ENCODE measurements at places on chromosomes 13 and 19.

DNA sequence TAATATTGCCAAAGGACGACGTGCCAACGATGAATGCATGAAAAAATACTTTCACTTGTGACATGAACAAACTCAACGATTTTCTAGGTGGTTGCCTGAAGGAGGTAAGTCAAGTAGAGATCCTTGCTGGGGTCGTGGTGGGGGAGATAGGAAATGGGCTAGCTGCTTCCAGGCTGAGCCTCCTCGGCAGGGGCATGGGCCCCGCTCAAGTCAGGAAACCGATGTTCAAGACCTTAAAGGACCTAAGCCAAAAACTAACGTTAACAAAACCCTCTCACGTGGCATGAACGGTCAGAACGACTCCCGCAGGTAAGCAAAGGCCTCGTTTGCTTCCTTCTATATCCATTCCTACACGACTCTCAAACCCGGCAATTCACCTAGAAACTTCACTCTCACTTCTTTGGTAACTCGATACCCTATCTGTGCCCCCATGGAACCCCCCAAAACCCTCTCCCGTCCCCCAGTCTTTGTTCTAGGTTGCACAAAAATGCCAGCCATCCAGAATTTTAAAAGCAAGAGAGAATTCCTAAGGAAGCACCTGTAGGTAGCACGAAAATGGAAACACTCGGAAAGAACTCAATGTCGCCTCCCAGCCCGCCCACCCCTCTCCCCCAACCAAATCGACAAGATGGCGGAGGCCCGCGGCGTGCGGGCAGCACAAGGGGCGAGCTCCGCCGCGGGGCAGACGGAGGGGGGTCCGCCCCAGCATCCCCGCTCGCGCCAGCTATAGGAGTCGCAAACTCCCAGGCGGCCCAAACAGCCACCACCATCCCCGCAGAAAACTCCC, 13.6 kb downstream of the ACP4 start:
- peak; percentile 32 for DNase-seq

DNA sequence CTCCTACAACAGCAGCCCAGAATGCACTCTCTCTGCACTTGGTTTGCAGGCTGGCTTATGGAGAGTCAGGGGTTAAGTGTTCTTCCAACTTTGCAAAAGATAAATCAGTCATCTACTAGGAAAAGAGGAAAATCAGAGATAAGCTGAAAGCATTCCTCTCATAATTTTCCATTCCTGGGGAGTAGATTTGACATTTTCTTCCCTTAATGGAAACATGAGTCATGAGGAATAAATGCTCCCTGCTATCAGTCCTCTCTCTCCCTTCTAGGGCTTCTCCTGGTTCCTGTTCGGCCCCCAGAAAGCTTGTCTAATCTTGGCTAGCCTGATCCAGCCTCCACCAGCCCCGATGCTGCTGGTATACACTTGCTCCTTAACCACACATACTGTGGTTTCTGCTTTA, 28.4 kb upstream of the ENOX1 start:
- no peak for DNase-seq

DNA sequence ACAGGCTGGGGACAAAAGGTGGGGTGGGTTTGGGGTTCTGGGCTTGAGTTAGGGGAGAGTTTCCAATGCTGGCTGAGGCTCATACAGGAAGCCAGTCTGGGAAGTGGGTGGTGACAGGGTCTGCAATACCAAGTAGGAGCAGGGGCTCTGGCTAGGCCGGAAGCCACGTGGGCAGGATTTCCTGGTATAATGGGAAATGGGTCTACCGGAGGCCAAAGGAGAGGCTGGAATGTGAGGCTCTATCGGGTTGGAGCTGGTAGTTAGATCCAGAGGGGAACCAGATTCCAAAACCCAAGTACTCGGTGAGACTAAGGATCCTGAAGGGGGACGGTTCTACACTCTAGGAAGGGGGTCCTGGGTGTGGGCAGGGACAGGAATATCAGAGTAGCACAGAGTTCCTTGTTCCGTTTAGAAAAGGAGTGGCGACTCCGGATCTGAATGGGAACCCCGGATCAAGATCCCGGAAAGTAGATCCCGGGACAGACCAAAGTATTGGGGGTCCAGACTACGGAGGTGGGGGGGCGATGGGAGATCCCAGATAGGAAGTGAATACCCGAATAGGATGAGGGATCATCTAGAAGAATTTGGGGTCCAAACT, 802 bp downstream of the CDC37 start:
- no peak for DNase-seq

DNA sequence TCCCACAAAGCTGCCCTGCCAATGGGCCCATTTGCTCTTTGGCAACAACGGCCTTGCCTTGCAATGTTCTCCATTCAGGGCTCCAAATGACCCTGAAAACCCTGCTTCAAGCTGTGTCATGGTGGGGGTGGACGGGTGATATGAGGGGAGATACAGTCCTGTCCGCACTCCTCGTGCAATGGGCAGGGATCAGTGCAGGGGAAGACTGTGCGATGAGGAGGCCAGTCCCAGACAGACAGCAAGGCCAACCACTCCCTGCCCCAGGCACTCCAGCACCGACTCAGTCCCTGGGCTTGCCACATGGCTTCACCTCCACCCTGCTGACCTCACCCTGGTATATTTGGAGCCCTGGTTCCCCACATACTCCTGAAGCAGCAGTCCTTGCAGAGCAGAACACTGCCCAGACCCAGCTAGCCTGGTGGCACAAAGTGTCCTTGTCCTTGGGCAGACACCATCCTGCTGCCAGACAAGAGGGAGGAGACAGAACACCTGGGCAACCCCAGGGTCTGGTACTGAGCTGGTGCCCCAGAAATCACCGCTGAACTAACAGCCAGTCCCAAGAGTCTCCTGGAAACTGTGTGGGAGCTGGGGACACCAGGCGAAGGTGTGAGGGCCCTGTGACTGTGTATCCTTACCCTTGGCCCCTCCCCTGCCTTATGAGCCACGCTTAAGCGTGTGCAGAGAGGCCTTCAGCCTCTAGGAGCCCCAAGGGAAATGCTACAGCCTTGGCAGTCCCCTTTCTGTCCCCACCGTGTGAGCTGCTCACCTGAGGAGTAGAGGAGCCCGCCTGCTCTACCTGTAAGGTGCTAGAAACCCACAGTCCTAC, 9.1 kb upstream of the SLC35E1 start:
- no peak for DNase-seq

DNA sequence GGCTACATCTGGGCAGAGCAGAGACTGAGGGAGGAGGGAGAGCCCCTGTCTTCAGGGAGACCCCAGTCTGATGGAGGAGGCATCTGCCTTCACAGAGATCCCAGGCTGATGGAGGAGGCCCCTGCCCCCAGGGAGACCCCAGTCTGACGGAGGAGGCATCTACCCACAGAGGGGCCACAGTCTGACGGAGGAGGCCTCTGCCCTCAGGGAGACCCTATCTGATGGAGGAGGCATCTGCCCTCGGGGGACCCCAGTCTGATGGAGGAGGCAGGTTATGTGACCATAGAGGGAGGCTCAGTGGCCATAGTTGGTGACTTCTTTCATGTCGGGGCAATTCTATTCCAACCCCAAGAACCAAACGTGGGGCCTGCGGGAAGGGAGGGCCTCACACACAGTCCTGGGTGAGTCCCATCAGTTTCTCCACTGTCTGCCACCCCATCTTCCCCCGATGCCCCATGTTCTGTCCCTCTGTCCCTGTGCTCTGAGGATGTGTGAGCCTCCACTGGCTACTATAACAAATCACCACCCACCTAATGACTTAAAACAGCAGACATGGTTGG, 14.3 kb downstream of the MISP start:
- DNase-seq: no peak

- DNase-seq: no peak
Observed at GRCh38 chr13:78680115-78680561, 21.2 kb upstream of the OBI1 start.

DNA sequence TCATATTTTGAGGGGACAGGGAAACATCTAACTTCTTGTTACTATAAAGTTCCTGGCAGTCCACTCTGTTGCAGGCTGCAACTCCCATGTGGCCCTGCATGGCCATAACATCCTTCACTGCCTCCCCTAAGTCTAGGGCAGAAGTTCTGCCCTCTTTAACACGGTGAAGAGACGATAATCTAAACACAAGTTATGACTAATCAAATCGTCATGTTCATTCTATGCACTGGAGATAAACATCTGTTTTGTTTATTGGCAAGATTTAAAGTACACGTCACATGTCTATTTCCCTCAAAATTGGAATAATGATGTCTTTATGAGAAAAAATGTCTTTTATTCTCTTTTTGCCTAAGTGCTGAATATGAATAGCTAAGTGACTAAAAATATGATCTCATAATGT, 1629.4 kb downstream of the PCDH9 start:
- no peak for DNase-seq

DNA sequence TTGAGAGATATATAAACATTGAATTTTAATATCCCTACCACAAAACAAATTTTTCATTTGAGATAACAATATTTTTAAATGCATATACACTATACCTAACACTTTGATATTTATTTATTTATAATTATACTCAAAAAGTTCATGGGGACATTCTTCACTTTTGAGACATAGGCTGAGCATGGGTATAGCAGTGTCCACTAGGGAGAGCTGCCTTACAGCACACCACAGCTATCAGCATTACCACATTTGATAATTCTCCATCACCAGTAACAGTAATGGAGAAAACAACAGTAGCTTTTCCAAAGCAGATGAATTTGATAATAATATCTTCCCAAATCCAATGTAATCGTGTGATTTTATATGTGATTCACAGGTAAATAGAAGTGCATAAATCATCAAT, 626.1 kb downstream of the DACH1 start:
- DNase-seq: no peak

GRCh38 chr19:13839938-13840304, 37.0 kb upstream of the NANOS3 start:
- peak; percentile 59 for DNase-seq

GRCh38 chr13:28251466-28251865, 113.1 kb downstream of the PAN3 start:
- DNase-seq: no peak

- DNase-seq: no peak
Observed at GRCh38 chr13:68050761-68051160, 820.6 kb upstream of the PCDH9 start.

DNA sequence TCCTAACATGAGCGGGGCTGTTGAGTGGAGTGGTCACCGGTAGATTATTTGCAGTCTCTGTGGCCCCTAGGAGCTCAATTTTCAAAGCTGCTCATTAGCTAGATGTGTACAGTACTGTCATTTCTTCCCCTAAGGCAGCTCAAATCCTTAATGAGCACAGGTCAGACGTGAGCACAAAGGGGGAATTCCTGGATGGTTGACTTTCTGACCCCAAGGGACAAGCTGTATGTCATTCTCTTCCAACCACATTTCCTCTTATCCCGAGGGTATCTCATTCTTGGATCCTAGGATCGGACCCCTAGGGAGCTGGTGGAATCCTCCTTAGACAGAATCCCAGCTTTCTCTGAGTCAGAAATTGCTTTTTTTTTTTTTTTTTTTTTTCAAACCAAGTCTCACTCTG, 5.7 kb upstream of the OR7G3 start:
- DNase-seq: no peak

Measured in activated T-cell treated with anti-CD3 and anti-CD28 coated beads, Interleukin-2, amount 50 U/mL, for 4 hours (primary cell).